Activated CD4-positive, CD25-positive, alpha-beta regulatory T cell (primary cell): ENCODE measurements at places on chromosomes 2 and 18.

GRCh38 chr2:2264416-2264815, 66.7 kb downstream of the MYT1L start:
- no peak for DNase-seq

DNA sequence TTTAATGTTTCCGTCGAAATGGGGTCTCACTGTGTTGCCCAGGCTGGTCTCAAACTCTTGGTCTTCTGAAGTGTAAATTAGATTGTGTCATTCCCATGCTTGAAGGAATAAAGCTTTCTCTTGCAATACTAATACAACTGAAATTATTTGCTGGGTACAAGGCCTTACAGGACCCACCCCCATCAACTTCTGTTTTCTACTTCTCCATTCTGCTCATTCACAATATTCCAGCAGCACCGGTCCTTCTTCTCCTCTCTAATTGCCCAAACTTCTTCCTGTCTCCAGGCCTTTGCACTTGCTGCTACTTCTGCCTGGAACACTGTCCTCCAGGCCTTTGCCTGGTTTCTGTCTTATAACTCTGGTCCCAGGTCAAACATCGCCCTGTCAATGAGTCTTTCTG, 73.8 kb downstream of the APOB start:
- no peak for DNase-seq

DNA sequence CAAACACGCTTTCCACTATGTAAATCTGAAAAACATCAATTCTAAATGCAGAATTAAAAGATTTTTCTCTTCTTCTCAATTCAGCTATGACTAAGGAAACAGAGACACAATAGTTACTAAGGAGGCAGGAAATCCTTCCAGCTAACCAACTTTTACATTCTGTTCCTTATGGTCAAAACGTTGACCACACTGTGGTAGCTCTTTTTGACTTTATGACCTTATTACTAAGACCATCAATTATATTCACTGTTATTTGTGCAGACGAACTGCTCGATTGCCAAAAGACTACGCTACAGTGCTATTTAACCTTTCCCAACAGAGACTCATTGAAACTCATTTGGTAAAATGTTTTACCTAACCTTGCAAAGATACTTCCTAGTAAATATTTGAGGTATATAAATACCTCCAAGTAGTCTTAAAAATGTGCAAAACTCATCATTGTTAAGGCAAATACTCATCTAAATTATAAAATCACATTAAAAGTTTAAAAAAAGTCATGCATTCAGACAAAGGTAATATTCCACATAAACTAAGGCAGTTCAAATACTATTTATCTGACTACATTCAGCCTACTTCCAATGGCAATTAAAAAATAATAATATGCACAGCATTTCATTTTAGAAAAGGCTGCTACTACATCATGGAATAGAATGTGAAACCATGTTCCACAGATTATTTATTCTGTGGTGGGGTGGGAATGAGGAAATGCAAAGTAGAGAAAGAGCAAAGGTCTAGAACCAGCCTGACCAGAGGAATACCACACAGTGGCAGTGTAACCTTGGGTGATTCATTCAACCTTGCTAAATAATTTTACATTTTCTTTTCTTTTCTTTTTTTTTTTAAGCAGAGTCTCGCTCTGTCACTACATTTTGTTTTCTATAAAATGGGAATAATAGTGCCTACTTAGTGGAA, 139.9 kb downstream of the THADA start:
- DNase-seq, result no peak

DNA sequence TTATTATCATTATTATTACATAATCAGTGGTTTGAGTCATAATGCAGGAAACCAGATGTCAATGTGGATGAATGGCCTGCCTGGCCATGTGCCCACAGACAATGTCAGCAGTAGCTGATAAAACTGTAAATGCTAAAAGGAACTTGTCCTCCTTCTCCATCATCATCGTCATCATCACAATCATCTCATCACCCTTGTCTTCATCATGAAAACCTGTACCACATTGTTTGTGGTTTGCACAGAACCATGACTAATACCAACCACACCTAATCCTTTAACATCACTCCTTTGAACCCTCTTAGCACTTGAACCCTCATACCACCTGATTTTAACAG, 96.0 kb downstream of the HNMT start:
- no peak for DNase-seq

GRCh38 chr2:38474021-38474456, 97.0 kb upstream of the ATL2 start:
- no peak for DNase-seq

GRCh38 chr2:198702796-198703195, 754.9 kb downstream of the SATB2 start:
- DNase-seq, result no peak

- DNase-seq, result no peak
Observed at GRCh38 chr2:57720728-57721627, 325.6 kb upstream of the VRK2 start.

DNA sequence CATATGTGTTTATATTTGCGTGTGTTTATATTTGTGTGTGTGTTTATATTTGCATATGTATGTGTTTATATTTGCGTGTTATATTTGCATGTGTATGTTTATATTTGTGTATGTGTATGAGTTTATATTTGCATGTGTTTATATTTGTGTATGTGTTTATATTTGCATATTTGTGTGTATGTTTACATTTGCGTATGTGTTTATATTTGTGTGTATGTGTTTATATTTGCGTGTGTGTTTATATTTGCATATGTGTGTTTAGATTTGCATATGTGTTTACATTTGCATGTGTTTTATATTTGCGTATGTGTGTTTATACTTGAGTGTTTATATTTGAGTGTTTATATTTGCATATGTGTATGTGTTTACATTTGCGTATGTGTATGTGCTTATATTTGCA, 115.7 kb upstream of the CTDP1 start:
- DNase-seq, result no peak

DNA sequence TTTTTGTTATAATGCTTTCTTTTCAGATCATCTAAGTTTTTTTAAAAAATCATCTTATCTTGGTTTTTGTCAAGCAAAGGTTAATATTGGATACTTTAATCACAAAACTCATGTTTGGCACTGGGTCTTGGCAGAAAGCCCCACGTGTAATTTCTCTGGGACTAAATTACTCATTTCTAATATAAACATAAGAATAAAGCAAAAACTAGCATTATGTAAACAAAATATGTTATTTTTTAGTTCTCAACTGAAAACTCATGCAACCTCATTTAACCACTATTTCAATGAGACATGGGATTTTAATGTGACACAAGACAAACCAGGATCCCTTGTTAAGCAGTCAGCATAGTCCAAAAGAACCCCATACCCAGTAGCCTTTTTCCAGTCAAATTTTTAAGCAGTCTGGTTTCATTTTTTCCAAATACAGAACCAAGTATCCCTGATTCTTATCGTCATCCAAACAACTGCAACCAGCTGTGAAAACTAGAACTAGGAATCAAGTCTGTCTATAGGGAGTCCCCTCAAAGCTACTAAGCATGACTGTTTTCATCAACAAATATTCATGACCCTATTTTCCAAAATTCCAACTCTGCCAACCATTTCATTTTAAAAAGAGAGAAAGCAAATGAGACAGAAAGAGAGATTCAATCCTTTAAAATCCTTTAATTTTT, 27.1 kb downstream of the PID1 start:
- no peak for DNase-seq

DNA sequence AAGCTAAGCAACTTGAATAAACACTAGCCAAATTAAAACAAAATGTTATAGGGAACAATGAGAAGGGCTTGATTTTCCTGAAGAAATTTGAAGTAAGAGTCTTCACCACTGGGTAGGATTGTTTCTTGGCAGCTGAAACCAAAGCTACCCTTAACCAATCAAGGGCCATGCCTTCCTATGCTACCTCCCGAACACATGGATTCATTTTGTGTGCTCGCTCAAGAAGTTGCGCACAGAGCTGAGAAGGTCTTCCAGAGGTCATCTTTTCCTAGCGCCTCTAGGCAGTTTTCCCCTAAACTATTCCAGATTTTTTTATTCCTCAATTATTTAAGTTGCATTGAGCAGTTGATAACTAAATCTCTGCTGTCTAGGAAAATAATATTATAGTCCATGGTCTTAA, 264.6 kb downstream of the RBM43 start:
- DNase-seq, result no peak

GRCh38 chr2:222747526-222748160, 76.2 kb downstream of the MOGAT1 start:
- no peak for DNase-seq

DNA sequence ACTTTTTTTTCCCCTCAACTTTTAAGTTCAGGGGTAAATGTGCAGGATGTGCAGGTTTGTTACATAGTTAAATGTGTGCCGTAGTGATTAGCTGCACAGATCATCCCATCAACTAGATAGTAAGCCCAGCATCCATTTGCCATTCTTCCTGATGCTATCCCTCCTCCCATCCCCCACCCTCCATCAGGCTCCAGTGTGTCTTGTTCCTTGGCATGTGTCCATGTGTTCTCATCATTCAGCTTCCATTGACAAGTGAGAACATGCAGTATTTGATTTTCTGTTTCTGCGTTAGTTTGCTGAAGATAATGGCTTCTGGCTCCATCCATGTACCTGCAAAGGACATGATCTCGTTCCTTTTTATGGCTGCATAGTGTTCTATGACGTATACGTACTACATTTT, 47.2 kb upstream of the STON1 start:
- DNase-seq, result no peak

DNA sequence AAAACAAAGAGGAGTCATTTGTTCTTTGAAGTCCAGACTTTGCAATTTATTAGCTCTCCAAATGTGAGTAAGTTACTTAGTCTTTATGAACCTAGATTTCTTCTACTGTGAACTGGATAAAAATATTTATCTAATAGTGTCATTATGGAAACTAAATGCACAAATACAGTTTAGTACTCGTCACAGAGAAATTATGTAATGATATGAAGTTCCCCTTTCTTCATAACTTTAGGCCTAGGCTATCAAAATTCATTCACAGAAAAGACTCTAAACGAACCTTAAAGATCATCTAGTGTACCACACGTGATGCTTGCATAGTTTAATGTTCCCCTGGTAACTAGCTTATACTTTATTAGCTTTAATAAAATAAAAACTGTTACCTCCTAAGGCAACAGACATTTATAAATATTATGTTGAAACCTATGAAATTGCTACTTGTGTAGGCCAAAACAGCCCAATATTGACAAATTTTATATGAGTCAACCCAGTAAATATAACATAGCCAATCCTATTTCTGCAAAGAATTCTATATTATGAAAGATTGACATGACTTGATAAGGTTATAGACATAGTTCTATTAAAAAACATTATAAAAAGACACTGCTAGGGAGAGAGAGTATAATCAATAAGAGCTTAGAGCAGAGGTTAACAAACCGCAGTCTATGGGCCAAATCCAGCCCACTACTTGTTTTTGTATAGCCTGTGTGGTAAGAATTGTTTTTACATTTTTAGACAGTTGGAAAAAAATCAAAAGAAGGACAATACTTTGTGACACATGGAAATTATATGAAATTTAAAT, 44.9 kb upstream of the ITPRID2 start:
- no peak for DNase-seq

DNA sequence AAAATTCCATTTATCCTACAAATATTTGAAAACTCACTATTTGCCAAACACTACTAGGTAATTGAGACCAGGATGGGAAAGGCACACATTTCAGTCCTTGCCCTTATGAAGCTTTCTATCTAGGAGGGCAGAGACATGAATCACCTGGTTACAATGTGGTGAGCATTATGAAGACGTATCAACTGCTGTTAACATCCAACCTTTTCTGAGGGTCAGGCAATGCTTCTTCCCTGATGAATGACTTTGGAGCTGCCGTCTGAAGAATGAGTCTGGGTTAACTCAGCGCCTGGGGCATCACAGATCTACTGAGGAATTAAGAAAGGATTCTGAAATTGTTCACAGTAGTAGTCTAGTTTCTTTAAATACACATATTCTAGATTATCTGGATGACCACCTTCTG, 62.1 kb upstream of the NOSTRIN start:
- DNase-seq, result no peak

DNA sequence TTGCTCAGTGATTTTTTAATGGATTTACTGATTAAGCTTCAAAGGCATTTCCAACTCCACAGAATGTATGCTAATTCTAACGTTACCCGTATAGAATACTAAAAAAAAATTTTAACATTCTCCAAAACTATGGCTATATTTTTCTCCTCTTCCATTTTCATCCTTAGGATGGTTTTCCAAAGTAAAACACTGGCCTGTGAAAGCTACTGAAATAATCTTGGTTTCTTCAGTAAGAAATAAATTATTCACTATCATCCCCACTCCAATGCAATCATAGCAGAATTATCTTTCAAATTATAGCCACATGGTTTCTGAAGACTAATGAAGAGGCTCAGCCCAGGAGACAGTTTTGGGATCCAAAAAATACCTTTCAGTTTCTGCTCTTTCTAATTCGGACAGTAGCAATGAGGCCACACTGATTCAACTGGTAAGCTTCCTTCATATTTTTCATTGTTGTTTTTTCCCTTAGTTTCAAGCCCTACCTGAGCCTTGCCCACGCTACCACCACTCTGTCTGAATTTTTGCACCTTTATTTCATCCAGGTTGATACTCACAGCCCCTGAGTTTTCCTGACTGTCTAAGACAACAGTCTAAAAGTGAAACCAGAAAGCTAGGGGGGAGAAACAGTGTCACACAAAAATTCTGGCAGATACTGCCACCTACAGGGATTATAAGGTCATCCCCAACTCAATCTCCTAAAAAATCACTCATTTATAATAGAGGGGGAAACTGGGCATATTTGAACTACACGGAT, 887.9 kb downstream of the NRXN1 start:
- DNase-seq, result no peak

DNA sequence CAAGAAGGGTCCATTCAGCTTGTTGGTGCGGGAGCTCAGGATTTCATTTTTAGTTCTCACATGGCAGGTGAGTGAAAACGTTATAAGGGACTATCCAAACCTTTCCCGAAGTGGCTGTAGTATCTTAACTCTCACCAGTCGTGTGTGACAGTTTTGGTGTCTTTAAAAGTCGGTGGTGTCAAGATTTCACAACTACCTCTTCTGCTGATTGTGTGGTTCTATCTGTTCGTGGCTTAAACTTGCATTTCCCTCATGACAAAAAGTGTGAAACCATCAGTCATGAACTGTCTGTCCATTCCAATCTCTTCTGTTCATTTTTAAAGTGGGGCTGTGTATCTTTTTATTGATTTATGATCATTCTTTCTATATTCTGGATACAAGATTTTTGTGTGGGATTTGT, 3.8 kb upstream of the AQP12B start:
- DNase-seq, result no peak

GRCh38 chr2:231780123-231780908, 766 bp downstream of the PDE6D start:
- no peak for DNase-seq

DNA sequence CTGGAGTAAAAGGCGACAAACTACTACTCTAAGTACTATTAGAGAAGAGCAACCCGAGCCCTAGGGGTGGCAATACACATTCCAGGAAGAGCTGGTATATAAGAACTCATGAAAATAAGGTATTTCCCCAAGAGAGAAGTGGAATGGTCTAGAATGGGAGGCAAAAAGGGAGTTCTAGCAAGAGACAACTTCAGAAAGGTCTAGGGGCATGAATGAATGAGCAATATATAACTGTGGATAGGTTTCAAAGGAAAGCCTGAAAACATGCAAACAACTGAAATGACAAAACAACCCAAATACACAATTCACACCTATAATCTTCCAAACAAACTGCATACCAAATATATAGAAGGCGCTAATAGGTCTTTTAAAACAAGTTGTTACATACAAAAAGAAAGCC, 22.2 kb downstream of the TRIP12 start:
- no peak for DNase-seq

GRCh38 chr2:233063269-233063975, 3.3 kb downstream of the INPP5D start:
- DNase-seq, result no peak
